ENCODE measurements at places on chromosomes 3 and 15.

GRCh38 chr15:39202641-39203040 lies 378.2 kb upstream of the THBS1 start:
- DNase-seq: no peak

- DNase-seq: no peak
Measured at GRCh38 chr15:47523681-47524475, 193.4 kb upstream of the SEMA6D start.

GRCh38 chr3:162171970-162172369 lies 675.4 kb downstream of the OTOL1 start:
- no peak for DNase-seq

DNA sequence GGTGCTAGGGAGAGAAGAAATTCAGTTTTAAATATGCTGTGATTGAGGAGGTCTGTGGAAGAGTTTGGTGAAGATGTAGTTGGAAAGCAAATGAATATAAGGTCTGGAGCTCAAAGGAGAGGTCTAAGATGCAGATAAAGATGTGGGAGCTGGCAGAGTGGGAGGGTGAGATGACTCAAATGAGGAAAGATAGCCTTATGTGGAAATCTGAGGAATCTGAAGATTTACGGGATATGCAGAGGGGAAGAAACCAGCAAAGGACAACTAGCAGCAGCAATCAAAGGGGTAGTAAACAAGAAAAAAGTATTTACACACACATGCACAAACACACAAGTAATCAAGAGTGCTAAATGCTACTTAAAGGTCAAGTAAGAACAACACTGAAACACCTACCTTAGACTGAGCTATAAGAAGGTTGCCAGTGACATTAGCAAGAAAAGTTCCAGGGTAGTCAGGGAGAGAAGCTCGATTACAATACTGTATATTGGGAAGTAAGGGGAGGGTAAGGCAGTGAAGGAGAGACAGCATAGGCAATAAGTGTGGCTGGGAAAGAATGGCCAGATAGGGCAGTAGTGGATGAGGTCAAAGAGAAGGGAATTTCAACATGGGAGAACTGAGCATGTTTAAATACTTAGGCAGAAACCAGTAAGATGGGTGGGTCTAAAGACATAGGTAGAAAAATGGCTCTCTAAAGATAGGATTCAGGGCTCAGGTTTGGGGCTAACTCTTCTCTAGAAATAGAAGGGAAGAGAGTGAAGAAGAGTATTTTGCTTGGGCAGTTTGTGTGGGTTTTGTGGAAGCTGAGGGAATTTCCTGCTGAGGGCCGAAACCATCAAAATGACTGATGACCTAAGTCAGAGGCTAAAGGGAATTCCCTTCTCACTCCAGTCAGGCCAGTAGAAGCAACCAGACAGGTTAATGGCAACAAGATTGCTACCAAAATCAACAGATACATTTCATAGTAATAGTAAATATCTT lies 8.9 kb downstream of the CMTM6 start:
- DNase-seq: no peak

DNA sequence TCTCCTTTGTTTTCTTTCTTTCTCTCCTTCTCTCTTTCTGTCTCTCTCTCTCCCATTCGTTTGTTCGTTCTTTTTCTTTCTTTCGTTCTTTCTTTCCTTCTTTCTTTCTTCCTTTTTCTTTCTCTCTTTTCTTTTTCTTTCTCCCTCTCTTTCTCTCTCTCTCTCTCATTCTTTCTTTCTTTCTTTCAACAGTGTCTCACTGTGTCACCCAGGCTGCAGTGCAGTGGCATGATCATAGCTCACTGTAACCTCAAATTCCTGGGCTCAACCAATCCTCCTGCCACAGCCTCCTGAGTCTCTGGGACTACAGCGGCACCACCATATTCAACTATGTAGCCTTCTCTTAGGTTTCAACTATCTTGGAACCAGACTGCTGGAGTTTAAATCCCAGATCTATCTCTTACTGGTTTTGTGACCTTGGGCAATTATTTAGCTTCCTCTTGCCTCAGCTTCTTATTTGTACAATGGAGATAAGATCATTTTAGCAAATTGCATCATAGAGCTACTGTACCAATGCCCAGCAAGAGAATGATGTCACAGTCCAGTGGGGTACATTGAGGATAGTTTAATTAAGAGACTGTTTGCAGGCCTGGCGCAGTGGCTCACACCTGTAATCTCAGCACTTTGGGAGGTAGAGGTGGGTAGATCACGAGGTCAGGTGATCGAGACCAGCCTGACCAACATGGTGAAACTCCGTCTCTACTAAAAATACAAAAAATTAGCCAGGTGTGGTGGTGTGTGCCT lies 27.3 kb upstream of the PARL start:
- DNase-seq: no peak

DNA sequence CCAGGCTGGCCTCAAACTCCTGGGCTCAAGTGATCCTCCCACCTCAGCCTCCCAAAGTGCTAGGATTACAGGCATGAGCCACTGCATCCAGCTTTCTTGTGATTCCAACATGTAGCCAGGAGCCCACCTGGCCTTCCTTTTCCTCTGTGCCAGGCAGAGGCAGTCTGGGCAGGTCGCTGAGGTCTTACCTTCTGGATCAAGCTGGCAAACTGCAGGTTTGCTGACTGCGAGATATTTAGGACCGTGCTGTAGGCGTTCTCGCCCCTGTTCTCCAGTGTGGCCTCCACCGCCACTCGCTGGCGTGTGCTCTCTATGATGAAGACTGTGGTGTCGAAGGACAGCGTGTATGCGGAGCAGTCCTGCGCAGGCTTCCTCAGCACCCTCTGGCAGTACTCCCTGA lies 42.5 kb downstream of the FEM1B start:
- DNase-seq: no peak

GRCh38 chr15:45634432-45635190 lies at the start of gene SQOR:
SQOR (plus strand) TSS chr15:45635029; CDS start chr15:45658924, 23,895 bp downstream.
- DNase-seq: no peak

GRCh38 chr15:101441696-101442095 lies 47.8 kb downstream of the PCSK6 start:
- DNase-seq: no peak

DNA sequence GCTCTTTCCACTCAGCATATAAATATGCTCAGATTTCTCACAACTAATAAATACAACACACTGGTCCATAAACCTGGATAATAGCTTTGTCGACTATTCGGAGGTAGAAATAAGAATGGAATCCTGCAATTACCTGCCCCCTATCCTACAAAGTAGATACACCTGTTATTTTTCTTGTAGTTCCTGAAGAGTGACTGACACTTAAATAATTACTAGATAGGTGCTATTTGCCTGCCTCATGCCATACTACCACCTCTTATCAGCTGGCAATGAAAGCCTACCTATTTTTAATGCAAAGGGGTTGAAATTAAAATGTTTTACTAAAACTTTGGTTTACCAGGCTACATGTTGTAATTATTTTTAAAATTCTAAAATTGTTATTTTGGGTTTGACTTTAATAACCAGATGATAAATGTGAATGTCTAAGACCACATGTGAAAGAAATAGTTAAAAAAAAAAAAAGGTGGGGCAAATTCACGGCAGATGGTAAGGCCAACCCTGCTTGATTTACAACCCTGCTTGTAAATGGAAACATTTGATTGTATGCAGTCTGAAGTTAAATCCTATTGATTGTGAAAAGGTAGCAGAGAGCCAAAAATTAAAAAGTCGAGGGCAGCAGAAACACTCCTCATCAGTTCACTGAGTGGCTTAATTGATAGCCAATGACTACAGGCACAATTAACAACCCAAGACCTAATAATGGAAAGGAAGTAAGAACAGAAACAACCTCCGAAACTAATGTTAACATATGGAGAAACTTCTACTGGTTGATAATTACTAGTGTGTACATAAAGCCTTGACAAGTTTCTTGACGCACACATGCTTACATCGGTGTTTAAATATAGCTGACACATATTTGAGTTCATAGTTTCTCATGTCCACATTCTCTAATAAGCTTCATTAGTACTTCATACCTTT lies 8.9 kb downstream of the PEAK1 start:
- no peak for DNase-seq

GRCh38 chr3:106530367-106530766 lies 661.6 kb upstream of the CBLB start:
- no peak for DNase-seq

- DNase-seq: no peak
Measured at GRCh38 chr15:63232405-63232804, 43.0 kb downstream of the RAB8B start.

- DNase-seq: no peak
Measured at GRCh38 chr3:10116928-10117327, 1.5 kb downstream of the BRK1 start.

DNA sequence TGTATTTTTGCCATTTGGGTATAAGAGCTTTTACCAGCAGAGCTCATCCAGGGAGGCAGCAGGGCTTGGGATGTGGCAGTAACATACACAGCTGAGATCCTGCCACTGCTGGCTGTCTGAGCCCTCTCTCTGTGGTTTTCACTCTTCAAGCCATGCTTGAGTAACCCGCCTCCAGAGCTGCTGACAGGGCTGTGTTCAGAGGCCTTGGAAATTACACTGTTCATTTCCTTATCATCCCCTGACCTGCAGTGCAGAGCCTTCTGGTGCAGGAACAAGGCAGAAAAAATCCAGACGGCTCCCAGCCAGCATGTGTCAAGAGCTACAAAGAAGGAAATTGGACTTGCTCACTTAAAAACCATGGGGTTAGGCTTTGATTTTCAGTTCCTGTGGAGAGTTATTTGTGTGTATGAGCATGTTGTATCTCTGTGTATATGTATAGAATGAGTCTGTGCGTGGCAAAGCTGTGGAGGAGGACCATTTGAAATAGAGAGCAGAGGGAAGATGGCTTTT lies 47.0 kb downstream of the ZNF609 start:
- peak; percentile 58 for DNase-seq

- DNase-seq: no peak
Measured at GRCh38 chr3:127978636-127979035, 63.6 kb downstream of the KBTBD12 start.

DNA sequence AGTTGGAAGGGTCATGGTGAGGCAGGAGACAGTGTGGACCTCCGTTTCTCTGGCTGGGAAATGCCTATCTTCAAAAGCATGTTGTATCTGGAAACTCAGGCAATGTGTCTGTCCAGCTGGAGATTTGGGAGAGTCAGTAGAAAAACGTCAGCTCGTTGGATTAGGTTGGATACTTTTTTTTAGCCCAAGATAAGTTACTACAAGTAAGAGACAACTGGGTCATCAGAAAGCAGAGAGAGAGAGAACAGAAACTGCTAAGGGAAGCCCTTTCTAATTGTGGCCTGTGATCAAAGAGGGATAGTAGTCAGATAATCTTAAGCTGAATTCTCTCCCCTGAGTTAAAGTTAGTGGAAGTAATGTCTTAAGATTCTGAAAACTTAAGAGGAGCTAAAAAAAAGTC lies 78.9 kb upstream of the ZNF280D start:
- no peak for DNase-seq

- DNase-seq: no peak
Measured at GRCh38 chr3:188336178-188336577, 182.2 kb downstream of the LPP start.

GRCh38 chr3:115659253-115660220 lies 36.2 kb downstream of the GAP43 start:
- no peak for DNase-seq

DNA sequence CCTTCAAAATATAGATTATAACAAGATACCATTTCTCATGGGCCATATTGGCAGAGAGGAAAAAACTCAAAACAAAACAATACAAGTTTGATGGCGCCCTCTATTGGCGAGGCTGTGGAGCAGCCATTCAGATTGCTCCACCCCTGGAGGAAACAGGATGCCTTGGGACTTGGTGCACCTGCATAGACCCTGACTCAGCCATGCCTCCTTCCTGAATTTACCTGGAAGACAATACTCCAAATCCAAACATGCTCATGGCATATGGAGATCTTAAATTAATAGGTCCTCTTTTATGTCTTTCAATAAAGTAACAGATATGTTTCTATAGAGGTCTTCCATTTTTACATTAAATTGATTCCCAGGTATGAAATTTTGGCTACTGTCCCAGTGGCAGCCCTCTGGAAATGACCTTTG lies 90.0 kb downstream of the APBA2 start:
- DNase-seq: no peak

DNA sequence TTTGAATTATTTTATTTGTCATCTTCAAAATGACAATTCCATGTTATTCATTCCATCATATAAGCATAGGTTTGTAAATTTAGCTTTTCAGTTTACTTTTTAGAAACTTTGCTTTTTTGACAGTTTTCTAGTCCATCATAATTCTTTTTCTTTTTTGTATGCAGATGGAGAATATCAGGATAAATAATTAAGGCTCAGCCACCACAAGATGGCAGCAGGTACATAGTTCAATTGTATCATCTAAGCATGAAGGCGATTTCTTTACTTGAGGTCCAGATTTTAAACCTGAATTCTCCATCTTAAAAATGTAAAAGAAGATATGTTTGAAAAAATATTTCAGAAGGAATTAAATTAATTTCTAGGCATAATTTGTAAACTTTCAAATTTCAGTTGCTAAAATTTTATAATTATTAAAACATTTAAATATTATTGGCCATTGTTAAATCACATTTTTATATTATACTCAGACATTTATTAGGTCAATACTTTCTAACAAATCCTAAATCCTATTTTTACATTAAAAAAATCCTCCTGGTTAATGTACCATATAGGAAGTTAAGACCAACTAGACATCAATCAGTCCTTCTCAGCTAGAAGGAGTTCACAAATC lies 15.1 kb downstream of the PLSCR5 start:
- DNase-seq: no peak

GRCh38 chr3:31541089-31541488 lies 8.4 kb downstream of the STT3B start:
- no peak for DNase-seq

DNA sequence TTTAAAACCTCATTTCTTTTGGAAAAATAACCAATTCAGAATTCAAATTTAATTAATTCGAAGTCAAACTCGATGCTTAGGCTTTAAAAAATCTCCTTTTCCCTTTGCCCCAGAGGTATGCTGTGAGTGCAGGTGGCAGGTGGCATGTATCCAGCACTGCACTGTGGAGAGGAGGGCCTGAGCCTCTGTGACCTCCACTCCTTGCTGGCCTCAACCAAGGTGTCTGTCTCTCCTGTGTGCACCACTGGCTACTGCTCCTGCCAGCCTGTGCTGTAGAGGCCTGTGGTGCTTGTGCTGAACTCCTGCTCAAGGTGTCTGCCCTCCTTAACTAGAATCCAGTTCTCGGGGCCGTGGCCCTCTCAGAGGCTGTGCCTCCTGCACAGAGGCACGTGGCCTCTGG lies 56.2 kb upstream of the NEDD4 start:
- DNase-seq: no peak

DNA sequence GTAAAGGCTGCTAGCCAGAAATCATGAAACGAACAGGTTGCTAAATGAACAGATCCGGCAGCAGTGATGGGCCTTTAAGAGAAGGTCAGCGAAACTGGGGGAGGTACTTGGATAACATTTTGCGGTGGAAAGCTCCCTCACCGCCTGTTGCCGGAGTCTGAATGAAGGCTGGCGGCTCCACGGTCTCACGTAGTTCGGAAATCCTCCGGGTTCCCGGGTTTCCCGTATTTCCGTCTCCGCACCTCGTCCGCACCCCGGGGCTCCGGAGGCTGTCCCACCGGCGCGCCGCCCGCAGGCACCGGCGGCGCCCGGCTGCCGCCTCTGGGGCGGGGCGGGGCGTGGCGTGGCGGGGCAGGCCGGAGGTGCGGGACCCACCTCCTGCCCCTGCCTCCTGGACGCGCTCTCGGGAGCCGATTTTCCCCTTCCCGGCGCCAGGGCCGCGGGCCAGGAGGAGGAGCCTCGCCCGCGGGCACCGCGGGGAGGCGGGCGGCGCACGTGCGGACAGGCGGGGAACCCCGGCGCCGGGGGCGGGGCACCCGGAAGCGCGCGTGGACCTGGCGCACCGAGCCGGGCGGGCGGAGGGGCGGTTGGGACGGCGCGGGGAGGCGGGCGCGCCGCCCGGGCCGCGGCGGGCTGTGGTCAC lies at the start of gene ZDHHC23:
ZDHHC23 (plus strand) TSS at position 642 of the 643 bp plus-strand sequence. CDS start 790 bp downstream, outside the sequence.
- peak; percentile 60 for DNase-seq
